ENCODE measurements at places on chromosomes 5 and 9.

DNA sequence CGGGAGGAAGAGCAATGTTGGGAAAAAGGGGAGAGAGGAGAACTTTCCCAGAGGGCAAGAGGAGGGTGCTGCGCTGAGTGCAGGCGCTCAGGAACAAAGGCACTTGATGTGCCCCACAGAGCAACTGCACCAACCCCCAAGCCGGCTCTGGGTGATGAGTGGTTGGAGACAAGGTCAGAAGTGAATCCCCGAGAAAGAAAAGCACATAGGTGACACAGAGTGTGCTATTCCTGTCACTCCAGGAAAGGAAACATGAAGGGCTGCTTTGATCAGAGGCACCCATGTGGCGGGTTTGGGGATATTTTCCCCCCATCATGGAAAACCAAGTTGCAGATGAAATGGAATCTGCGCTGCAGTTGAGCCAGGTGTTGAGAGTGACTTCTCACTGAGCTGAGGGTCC, 20.7 kb upstream of the SLC25A48 start:
- no peak for DNase-seq

DNA sequence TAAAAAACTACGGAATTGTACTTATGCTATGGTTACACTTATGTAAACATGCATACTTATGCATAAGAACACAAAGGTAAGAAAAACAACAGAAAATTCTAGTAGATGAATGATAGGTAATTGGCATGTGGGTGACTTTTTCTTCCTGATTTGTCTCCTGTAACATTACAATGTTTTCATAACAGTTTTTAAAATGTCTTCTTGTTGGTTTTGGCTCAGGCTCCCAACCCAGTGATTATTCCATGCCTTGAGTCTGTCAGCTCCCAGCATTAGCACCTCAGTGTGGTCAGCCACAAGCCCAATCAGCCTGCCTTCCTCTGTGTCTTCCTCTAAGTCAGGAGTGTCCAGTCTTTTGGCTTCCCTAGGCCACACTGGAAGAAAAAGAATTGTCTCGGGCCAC, 7.9 kb upstream of the FOXE1 start:
- no peak for DNase-seq

DNA sequence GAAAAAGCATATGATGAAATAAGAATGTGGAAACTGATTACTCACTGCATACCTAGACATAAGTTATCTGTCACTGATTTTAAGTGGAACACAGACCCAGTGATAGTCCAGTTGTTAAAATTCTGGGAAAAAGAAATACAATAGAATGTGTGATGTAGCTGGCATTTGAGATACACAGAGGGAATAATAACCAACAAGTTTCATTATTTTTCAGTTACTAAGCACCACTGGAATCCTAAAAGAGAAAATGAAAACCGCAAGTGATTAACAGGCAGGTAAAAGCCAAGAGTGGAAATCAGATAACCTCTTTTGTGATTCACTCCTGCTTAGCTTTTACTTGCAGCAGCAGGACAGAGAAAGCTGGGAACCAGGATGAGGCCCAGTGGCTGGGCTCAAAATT, 994.0 kb upstream of the SEMA6A start:
- DNase-seq, result no peak

DNA sequence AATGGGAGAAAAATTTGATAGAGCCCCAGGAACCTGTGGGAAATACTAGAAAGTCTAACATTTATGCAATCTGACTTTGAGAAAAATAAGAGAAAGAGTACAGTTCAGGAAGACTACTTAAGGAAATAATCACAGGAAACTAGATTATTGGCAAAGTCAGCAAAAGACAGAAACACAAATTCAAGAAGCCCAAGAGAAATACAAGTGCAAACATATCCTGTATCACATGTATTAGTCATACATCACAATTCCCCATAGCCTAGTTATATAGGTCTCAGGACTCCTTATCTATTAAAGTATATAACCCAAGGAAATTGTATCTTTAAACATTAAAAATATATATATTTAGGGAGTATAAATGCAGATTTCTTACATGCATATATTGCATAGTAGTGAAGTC, 100.8 kb downstream of the HOMER1 start:
- no peak for DNase-seq

GRCh38 chr5:157328277-157328912, 62.5 kb downstream of the CYFIP2 start:
- DNase-seq, result peak; percentile 37

GRCh38 chr5:59151162-59151889, 568.5 kb downstream of the RAB3C start:
- DNase-seq, result no peak

- no peak for DNase-seq
Measured at GRCh38 chr5:51376509-51376908, 6.7 kb upstream of the ISL1 start.

DNA sequence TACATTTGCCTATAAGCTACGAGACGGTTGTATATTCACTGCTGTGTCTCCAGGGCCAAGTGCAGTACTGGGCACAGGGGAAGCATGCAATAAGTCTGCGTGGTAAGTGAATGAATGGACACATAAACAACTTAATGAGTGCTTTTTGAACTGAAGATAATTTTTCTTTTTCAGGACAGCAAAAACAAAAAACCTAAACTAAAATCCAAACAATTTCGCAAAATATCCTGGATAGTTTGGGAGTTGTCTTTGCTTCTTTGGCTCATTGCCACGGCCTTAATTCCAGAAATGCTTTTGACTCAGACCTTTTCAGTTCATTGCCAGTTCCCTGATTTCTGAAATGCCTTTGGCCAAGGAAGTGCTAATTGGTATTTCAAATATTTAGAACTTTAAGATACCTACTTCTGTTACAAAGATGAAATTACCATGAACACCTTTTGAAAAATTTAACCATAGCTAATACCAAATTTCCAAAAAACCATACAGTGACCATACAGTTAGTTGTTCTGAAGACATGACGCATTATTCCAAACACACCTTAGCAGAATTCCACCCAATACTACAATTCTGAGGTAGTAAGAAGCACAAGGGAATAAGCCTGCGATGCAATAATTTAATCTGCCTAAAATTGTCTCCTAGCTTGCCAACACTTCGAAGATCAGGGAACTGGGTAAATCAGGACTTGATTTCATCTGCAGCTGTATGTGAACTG, 42.8 kb downstream of the TEK start:
- DNase-seq, result no peak

DNA sequence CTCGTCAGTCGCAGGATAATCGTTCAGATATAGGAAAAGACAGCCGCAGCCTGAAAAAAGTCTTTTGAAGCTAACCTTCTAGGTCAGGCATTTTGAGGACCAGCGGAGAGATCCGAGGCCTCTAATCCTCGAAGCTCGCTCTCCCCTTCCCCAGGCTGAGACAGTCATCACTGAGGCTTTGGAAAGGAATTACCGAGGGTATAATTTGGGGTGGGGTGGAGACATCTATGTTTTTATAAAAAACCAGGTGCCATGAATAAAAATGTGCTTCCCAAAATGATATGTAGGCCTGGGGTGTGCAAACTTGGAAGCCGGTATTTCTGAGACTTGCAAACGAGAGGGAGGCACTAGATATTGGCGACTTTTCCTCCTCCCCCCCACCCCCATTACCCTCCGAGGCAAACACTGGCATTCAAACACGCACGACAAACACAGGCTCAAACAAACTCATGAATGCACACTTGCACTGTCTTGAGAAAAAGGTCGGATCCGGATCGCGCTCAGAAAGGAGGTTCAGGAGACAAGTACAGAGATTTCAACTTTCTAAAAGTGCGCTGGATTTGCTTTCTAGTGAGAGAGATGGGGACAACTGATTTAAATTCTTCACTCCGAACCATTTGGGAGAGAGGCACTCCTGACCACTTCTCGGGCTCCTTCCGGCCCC, 935 bp upstream of the MSX2 start:
- DNase-seq, result no peak

DNA sequence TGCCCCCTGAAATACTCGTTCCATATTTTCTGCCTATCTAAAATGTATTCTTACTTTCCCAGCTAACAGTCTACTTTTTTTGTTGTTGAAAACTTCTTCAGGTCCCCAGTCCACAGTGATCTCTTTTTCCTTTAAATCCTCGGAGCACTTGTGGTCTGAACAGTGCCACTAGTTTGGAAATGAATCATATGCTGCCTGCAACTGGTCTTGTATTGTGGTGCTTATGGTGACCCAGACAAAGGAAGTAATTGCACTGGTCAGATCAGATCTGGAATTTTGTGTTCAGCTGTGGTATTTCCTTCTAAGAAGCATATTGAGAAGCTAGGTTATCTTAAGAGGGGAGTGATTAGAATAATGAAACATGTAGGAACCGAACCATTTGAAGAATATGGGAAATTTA, 2.9 kb downstream of the UNC13B start:
- DNase-seq, result no peak

DNA sequence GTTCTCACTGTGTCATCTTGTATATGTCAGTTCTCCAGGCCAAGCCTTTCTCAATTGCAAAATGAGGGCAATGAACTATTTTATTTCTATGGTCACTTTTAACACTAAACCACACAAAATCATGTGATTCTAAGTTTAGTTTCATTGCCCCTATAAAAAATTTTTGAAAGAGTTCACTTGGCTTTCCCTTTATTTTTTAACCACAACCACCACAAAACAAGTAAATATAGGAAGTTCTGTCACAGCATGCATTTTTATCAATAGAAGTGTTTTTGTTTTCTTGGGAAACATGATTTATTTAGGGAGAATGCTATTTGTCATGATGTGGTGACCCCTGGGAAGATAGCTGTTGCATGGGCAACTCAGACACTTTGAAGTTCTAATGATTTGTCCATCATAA, 169.1 kb downstream of the CSNK1G3 start:
- DNase-seq, result no peak

DNA sequence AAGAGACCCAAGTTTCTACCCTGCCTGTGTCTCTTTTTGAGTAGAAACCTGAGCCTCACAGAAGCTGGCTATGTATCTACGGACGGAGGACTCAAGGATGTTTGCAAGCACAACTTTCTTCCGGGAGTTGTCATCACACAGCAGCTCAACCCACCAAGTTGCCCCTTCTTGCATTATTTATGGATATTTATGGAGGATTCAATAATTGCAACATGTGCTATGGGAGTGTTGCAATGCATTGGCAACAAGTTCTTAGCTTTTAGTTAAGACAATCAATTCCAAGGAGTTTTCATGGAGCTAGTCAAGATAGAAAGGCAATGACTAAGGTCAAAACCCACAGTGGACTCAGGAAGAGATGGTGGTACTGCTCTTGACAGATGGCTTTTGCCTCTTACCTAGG, 336.9 kb downstream of the ENC1 start:
- no peak for DNase-seq

DNA sequence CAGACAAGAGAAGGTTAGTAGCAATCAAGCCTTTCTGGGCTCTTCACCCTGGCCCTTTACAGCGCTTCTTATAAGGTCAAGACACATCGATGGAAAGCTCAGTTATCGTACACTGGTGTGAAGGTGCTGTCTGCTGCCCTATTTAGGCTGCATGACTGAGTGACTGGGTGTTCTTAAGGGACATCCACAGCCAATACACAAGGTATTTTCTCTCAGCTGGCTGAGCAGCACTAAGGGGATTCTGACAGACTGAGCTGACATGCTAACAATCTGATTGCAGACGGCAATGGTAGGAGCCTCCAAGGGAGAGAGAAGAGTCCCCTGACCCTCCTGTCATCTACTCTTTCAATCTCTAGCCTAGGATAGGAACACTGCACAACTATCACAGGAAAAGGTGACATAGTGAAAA, 577.9 kb downstream of the ISL1 start:
- no peak for DNase-seq

- no peak for DNase-seq
Measured at GRCh38 chr5:76579166-76579937, 43.9 kb downstream of the F2RL2 start.

DNA sequence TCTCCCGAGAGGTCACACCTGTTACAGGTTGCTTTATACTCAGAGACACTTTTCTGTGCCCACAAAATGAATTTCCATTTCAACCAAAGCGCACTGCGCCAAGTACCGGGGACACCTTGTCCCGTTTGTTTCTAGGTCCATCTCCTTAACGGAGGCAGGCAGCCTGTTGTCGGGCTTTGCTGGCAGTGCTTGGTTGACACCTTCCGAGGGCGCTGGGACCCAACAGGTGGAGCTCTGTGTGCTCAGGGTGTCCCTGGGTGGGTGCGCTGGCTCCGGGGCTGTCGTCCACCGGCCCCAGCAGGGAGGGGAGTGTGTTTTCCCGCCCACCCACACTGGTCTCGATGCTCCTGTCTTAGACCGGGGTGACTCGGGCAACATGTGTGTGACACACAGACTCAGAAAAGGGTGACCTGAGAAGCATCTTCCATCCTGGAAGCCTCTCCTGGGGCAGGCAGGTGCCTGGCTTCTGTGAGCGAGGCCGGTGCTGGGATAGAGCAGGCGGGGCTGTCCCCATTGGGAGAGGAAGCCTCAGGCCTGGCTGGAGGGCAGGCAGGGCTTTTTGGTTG, 8.5 kb downstream of the RNU6ATAC start:
- DNase-seq, result no peak

DNA sequence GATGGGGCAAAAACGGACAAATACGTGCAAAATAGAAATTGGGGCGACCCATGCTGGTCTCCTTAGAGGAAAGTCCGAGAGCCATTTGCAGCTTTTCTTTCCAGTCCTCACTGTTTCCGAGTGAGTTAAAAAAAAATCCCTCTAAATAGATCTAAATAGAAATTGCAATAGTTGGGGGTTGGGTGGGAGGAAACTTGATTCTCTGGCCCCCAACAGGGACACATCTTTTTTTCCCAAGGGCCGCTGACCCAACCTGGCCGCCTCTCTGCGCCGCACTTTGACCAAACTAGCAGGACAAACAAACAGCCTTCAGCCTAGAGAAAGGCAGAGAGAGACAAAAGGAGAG, 2.8 kb upstream of the NKX2-5 start:
- no peak for DNase-seq

GRCh38 chr5:127802477-127802865, 99.3 kb downstream of the CCDC192 start:
- no peak for DNase-seq

DNA sequence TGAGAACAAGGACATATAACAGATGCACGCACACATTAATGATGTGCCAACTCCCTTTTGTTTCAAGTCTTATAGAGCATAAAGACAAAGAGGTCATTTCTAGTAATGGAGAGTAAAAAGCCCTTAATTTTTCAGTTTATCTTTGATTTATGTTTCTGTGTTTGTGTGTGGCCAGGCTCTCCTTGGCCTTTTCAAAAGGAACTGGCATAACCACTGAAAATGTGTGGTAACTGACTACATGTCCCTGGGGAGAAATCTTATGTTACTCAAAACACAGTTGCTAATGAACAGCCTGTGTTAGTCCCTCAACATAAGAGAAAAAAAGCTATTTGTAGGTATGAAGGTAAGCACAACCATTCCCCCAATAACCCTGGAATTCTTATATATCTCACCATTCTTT, 47.6 kb upstream of the SHOC1 start:
- DNase-seq, result no peak

DNA sequence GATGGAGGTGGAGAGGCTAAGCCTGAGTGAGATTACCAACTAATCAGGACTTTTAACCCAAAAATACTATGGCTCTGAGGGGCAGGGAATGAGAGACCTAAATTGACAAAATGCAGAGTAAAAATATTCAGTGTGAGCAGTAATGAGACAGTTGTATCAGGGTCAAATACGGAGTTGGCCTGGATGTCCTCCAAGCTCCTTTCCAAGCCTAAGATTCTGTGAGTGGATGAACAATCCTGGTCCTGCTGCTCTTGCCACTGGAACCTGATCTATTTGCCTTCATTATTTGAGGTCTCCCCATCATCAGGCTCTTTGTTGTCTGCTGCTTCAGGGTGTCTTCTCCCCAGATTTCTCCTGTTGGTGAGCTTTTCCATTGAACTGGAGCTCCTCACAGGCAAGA, 1.1 kb downstream of the PDCD1LG2 start:
- no peak for DNase-seq

Data from hypothalamus (tissue), 51 donors.